ENCODE measurements at places on chromosomes 13 and 19.
A peak's percentile ranks its signal among the peaks of the same experiment; 100 is the strongest.

DNA sequence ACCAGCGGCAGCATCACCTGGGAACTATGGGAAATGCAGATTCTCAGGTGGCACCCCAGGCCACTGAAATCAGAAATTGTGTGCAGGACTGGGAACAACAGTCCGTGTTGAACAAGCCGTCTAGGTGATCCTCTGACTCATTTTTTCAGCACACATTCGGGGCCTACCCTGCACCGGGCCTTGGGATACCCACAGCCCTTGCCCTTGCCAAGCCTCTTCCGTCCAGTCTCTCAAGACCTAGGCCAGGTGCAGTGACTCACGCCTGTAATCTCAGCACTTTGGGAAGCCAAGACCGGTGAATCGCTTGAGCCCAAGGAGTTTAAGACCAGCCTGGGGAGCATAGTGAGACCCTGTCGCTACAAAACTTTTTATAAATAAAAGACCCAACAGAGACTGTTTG, 18.3 kb downstream of the TGFB1 start:
- DNase-seq = no peak

DNA sequence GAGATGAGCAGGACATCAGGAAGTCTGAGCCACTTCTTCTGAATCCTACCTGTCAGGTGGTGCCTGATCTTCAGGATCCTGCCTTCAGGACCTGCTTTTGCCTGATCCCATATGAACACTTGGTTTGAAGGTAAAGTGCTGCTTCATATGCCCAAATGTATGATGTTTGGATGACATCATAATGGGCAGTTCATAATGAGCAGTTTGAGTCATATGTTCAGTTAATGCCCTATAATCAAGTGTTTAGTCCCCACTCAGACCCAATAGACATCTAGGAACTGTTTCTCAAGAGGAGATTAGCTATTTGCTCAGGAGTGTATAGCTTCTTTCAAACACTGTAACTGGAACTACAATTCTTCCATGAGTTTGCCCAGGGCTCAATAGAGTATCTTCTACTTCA, 58.8 kb downstream of the POLR1D start:
- DNase-seq = no peak

GRCh38 chr13:65907666-65908525, 1322.2 kb downstream of the PCDH9 start:
- DNase-seq = no peak

- DNase-seq = no peak
These were observed 17.5 kb downstream of the BORA start for GRCh38 chr13:72745260-72745659.

GRCh38 chr19:35643255-35644205, 2.0 kb downstream of the ETV2 start:
- DNase-seq = peak; percentile 55

DNA sequence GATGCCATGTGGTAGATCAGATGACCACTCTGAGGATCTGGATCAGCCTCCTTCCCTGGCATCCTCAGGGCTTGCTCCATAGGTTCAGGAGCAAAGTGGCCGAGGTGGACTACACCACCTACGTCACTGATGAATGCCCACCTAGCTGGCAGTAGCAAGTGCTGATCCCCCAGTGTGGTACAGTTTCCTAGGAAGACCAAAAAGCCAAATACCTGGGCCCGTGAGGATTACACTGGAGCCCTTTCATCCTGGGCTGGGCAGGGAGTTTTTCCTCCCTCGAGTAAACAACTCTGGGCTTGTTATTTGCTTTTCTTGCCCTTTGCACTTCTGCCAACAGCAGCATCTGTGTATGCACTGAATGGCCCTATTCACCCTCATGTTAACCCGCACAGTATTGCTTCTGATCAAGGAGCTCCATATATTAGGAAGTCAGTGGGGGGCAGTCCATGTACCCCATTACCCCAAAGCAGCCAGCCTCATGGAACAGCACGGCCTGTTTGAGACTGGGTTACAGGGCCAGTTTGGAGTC, 3.3 kb upstream of the MYADM start:
- DNase-seq = no peak

DNA sequence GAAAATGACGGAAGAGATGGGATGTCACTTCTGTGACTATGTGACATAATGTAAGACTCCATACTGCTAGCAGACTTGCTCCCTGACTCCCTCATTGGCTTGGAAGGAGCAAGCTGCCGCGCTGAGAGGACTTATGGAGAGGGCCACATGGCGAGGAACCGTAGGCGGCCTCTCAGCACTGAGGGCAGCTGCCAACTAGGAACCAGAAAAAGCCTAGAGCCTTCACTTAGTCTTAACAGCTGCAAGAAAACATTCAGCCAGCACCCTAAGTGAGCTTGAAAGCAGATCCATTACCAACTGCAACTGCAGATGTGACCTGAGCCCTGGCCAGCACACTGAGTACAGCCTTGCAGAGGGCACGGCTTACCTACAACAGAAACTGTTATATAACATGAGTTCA, 33.9 kb downstream of the USP12 start:
- no peak for DNase-seq

- DNase-seq = no peak
These were observed 211.7 kb downstream of the DCT start for GRCh38 chr13:94267581-94268366.

DNA sequence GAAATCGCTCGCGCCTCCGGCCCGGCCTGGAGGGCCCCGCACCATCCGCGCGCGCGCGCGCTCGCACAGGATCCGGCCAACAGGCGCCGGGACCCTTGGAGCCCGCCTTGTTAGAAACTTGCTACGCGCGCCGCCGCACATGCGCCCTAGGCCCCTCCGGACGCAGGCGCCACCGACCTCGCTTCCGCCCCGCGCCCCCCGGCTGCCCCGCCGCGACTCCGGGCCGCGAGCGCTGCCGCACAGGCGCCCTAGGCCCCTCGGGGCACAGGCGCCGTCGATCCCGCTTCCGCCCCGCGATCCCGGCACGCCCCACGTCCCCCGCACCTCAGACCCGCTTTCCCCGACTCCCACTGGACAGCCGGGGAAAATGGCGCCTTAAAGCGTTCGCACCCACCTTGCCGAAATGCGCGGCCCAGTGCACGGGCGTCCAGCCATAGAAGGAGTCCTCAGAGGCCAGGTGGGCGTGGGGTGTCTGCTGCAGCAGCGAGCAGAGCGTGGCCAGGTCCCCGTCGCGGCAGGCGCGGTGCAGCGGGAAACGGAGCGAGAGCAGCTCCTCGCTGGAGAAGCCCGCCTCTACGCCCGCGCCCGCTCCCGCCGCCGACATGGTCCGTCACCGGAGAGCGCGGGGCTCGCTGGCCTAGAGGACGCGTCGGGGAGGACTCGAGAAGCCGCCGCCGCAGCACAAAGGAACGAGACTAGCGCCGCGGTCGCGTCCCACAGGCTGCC, 375 bp downstream of the ANKRD10 start:
- DNase-seq = no peak

GRCh38 chr19:35168196-35168595, 13.7 kb downstream of the FXYD5 start:
- DNase-seq = no peak
